Stimulated activated CD8-positive, alpha-beta memory T cell treated with anti-CD3 and anti-CD28 coated beads, Interleukin-2, amount 100 ng/mL, for 1 hour (primary cell): ENCODE measurements at places on chromosomes 1 and 21.

- DNase-seq = no peak
These were observed 75.4 kb upstream of the VTCN1 start for GRCh38 chr1:117286145-117286544.

DNA sequence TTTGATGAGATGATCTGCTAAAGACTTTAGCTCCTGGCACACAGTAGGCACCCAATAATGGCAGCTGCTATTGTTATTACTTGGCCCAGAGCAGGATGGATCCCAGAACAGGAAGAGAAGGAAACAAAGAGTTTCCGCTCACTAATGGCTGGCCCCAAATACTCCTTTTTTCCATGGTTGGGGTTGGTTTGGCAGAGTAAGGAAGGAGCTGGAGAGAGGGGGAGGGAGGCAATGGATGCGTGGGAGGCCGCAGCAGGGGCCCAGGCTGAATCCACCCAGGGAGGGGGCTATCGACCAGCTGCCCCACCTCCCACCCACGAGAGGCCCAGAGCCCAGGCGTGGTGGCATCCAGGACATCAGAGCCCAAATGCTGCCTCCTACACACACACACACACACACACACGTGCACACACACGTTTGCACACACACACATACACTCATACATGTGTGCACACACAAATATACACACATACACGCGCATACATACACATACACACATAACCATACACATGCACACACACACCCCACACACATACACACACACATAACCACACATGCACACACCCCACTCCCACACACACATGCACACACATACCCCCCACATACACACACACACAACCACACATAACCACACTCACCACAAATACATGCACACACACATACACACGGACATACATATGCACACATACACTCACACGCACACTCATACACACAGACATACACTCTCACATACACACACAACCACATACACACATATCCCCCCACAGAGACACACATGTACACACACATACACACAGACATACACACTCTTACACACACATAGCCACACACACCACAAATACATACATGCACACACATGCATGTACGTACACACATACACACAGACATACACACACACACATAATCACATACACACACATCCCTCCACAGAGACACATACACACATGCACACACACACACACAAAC is 25.2 kb downstream of the C1QB start:
- DNase-seq = no peak

DNA sequence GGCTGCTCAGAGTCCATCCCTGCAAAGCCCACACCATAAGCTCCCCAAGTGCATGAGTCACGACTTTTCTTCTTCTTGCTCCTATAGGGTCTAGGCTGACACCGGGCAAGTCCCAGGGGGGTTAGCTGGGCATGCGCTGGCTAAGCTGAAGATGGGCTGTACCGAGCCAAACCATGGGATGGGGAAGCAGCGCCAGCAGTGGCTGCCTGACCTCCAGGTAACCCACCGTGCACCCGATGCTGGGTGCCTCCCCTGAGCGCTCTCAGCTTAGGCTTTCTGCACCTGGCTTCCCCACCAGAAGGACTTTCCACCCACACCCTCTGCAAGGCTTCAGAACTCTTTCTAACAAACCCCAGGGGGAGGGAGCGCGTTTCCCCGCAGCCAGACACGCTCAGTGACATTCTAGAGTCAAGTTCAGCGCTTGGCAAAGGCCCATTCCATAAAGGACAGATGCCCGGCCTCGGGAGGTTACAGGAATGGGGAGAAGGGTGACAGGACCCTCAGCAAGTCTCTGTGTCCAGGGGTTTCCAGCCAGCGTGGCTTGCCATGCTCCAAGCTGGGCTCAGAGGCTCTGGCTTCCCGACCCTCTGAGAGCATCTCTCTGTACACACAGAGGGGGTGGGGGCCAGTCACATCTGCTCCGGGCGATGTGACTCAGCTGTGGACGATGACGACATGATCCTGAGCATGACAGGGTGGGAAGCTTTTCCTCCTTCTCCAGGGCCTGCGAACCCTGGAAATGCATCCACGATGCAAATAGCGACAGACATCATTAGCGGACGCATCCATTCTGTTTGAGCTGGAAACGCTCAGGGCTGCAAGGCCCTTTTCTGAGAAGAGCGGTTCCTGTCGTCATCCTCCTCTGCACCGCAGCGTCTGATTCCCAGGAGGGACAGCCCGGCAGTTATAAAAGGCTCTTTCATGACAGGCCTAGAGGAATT is 107.8 kb downstream of the SIK1 start:
- DNase-seq = no peak

DNA sequence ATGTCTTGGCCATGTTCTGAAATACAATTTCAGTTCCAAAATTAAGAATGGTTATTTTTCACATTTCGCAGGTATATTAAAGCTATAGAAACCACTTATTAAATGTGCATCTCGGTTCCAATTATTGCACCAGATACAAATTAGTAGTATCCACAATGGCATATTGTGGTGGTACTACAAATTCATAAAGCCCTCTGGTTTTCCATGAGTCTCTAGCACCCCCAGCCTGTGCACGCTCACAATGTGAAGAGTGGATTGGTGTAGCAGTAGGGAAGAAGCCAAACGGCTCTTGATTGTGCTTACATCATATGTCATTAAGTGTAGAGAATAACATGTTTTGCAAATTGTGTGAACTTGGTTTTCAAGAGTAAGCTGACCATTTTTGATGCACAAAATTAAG is 1.9 kb upstream of the BRINP3 start:
- no peak for DNase-seq

DNA sequence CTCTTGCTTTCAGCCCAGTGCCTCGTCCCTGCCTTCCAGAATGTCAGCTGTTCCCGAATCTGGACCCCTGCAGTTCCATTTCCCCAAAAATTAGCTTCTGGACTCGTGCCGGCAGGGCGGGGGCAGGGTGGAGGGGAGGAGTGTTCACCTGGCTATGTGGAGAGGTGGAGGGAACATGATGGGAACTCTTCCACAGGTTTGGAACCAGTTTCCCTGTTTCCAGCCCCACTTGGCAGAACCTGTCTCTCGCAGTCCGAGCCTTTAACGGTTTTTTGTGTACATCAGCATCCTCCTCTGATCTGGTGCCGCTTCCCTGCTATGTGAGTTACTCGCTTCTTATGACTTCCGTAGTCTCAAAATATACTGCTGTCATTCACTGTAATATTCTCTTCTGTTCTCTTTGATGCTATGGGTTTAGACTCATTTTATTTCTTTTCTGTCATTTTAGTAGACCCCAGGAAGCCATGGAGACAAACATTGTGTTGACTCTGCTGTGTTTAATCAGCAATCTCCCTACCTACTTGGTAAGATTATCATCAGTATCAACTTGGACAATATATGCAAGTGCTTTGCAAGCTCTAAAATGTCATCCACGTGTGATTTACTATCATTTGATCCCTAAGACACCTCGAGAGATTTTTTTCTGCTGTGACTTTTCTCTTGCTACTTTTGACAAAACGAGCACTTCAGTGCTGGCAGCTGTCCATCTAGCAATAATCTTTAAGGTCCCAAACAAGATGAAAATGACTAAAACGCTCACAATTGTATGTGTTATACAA is 33.3 kb upstream of the HNRNPU start:
- DNase-seq = no peak

DNA sequence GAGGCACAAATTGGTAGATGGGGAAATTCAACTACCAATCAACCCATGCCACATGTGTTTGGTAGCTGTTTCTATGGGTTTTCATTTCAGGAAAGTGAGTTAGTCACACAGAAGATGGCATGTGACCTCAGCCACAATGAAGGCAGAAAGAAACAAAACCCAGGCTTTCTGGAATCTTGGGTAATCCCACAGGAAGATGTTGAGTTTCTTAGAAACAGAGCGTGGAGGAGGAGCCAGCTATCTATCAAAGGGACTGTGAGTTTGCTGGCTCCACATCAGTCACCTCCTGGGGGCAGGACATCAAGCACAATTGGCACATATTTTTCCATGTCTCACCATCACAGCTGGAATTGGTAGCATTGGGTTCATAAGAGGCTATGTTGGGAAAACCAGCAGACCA is 188.9 kb upstream of the PLXNA2 start:
- DNase-seq = no peak

DNA sequence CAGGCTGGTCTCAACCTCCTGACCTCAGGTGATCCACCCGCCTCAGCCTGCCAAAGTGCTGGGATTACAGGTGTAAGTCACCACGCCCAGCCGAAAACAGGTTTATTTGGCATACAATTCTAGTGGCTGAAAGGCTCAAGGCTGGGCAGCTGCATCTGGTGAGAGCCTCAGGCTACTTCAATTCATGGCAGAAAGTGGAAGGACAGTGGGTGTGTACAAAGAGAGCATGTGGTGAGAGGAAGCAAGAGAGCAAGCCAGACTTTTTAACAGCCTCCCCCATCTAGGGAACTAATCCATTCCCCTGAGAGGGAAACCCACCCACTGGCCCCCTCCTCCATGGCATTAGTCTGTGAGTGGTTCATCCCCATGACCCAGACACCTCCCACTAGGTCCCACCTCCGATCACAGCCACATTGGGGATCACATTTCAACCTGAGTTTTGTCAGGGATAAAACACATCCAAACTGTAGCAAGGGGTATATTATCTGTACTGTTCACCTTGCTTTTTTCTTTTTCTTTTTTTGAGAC is 9.5 kb downstream of the BMP8A start:
- no peak for DNase-seq

GRCh38 chr1:25695771-25696311 is 79.2 kb downstream of the MAN1C1 start:
- no peak for DNase-seq

DNA sequence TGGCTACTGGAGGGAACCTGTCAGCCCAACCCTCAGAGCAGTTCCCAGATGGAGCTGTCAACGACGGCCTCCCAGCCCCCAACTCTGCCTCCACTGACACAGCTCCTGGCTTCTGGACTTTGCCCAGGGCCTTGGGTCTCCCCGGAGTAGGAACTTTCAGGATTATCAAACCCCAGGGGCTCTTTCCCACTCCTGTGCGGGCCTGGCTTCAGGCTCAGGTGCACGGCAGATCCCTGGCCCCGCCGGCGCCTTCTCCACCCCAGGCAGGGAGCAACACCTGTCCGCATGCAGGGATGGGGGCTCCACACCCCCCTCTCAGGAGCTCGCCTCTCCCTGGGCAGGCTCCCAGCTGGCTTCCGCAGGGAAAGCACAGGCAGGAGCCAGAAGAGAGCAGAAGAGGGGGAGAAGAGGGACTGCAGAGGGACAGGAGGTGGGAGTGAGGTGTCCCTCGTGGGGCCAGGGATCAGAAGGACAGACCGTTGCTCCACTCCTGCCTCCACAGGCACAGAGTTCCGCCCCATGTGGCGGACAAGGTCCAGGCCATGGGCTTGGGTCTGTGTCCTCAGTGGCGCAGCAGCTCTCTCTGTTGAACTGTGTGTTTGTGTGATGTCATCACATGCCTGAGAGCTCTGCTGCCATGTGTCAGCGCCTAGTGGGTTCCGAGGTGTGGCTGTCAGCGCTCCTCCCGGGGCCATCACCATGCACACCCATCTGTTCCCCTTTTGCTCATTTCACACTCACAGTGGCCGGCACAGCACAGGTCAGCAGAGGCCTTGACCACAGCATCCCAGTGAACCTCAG is 107.7 kb downstream of the PDE9A start:
- DNase-seq = no peak

- no peak for DNase-seq
These were observed 23.5 kb upstream of the COL6A1 start for GRCh38 chr21:45957981-45958600.

GRCh38 chr1:30521261-30521865 is 202.0 kb downstream of the MATN1 start:
- DNase-seq = no peak

DNA sequence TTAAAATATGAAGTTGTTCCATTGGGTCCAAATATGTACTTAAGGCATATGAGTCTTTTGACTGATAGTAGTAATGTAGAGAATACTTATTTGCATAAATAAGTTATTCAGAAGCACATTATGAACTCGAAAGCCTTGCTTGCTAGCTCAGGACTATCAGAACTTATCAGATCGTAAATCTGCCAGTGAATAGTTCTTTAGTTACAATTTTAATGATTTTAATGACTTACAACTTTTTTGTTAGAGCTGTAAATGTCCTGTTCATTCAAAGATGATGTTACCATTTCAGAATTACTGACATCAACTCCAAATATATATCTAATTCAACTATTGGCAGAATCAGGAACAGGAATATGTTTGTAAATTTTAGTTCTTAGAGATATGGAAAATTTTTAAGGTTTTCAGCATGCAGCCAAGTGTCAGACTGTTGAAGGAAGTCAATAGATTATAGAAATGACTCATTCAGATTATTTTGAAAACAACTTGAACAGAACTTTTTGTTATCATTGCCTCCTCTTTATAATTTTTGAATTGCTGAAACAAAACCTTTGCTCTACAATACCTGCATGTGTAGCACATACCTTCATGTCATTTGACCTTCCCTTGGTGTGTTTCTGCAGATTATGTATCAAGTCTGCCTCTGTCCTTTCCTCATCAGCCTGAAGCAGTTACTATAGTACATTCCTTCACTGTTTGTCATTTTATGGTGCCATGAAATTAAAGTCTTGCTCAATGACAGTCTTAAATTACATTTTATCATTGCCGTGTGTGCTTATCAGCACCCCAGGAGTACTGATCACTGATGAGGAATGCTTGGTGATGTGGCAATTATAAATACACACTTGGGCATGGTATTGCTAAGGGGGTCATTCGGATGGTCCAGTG is 44.9 kb downstream of the LRRC8D start:
- no peak for DNase-seq

GRCh38 chr1:12469990-12470389 is 148.0 kb downstream of the DHRS3 start:
- no peak for DNase-seq

- no peak for DNase-seq
These were observed 227.3 kb upstream of the TMEM51 start for GRCh38 chr1:14926229-14926628.

- no peak for DNase-seq
These were observed 2.8 kb downstream of the CERS2 start for GRCh38 chr1:150971583-150972416.

GRCh38 chr1:96880626-96881025 is 159.0 kb downstream of the PTBP2 start:
- no peak for DNase-seq

DNA sequence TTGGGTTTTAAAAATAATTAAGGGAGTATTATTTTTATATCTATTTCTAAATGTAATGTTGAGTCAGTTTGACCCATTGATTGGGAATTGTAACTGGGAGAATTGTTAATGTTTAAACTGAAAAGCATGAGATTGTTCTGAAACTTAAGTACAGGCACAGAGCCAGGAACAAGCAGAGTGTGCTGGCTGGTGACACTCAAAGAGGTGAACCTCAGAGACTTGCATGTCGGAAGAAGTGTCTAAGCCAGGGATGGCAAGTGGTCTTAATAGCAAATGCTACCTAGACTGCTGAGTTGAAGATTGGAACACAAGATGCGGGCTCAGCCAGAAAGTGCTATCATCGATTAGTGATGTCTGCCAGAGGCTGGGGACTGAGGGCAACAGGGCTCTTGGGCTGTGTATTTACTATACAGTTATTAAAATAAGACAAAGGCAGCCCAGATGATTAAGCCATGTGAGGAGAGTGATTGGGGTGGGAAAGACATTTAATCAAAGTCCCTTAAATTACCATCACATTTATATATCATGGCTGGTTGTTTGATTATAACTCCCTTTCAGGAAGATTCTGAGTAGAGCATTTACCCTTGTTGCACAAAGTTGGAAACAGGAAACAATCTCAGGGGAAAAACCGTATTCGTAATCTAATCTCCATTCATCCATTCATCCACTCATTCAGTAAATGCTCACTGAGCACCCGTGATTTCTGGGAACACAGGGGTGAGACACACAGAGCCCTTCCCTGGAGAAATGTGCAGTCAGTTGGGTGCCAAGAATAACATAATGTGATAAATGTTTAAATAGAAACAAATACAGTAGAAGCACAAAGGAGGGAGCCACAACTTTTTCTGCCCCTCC is 42.8 kb downstream of the C8A start:
- no peak for DNase-seq
